Cortex of kidney (tissue), 1 donor: ENCODE measurements at places on chromosomes 4 and X.

DNA sequence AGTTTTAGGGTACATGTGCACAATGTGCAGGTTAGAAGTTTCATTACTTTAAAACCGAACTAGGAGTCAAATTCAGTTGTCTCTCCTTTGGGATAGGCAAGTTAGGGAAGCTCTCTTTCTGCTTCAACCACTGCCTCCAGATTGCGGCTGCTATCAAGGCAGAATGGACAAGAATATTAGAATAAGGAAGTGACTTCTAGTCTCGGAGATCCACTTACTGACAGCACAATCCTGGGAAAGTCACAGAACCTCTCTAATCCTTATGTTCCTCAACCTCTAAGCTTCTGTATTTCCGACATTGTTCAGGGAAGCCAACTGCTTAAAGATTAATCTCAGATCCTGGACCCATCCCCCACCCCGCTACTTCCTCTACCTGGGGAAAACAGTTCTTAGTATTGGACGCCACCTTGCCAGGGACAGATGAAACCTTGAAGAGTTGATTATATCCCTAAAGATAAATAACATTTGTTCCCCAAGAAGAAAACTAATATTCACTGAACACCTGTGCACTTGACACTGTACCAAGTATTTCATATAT is 2.1 kb downstream of the NUP62CL start:
- no peak for DNase-seq

GRCh38 chr4:111115881-111116280 is 493.0 kb upstream of the PITX2 start:
- DNase-seq = no peak

GRCh38 chr4:19786616-19787015 is 465.1 kb upstream of the SLIT2 start:
- DNase-seq = no peak

DNA sequence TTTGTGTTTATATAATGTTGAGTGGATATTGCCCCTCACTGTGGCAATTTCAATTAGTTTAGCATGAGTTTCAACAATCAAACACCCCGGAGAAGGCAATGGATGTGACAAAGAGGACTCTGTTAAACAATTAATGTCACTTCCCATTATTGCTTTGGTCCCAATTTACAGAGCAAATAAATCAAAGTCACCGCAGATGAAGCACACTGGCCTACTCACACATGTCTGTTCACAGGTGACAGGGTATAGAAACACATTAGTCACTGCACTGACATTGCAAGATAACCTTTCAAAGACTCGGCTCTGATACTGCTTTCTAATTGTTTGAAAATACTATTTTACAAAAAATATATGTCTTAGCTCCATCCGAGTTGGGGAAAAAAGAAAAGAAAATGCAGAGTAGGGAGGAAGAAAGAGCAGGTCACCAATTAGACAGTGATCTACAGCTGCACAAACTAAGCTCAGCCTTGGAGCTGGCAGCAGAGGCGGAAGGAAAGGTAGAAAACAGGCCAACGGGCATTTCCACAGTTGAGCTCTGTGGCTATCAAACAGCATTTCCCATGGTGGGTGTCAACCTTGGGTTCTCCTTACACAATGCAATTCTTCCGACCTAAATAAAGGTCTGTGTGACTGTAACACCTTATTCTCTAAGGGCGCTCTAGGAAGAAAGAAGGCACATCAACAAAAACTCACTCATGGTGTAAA is 53.9 kb downstream of the PPARGC1A start:
- DNase-seq = no peak

DNA sequence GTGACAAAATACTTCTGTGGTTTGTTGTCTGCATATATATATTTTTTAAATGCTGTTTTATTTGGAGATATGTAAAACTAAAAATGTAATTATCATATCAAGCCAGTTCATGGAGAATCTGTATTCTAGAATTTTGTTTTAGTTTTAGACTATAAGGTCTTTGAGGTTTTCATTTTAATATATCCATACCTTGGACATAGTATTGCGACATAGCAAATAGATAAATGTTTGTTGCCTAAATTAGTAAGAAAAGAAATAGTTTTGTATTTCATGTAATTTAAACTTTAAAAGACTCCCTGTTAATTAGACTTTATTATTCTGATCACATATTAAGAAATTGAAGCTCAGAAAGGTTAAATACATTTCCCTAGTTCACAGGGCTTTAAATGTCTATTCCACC is 472.9 kb downstream of the GBA3 start:
- no peak for DNase-seq

DNA sequence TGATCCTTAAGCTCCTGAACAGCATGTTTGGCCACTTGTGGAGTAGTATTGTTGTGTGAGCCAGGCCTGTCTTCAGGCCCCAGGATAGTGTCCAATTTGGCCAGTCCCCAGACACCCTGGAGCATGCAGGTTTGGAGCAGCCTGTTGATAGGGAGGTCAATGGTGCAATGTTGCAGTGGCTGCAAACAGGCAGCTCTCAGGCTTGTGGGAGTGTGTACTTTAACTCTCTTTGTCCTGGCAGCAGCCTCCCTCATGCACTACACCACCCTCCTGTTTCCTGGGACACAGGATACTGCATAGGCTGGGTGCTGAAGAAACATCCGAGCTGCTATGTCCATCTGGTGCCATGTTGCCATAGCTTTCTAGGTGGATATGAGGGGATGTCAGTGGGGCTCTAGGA is 24.0 kb downstream of the TECRL start:
- DNase-seq = no peak

- DNase-seq = no peak
Measured at GRCh38 chr4:176981551-176981950, 188.8 kb upstream of the VEGFC start.

GRCh38 chrX:56554870-56555269 is 8.6 kb upstream of the UBQLN2 start:
- DNase-seq = no peak

- DNase-seq = no peak
Measured at GRCh38 chr4:5409237-5409636, 299.1 kb downstream of the EVC2 start.

DNA sequence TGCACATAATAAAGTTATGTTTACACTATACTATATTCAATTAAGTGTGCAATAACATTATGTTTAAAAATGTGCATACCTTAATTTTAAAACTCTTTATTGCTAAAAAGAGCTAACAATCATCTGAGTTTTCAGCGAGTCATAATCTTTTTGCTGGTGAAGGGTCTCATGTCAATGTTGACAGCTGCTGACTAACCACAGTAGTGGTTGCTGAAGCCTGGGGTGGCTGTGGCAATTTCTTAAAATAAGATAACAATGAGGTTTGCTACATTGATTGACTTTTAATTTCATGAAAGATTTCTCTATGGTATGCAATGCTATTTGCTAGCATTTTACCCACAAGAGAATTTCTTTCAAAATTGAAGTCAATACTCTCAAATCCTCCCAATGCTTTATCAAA is 58.6 kb downstream of the C4orf46 start:
- no peak for DNase-seq

GRCh38 chrX:50002067-50002714 is 79.8 kb downstream of the CLCN5 start:
- no peak for DNase-seq

DNA sequence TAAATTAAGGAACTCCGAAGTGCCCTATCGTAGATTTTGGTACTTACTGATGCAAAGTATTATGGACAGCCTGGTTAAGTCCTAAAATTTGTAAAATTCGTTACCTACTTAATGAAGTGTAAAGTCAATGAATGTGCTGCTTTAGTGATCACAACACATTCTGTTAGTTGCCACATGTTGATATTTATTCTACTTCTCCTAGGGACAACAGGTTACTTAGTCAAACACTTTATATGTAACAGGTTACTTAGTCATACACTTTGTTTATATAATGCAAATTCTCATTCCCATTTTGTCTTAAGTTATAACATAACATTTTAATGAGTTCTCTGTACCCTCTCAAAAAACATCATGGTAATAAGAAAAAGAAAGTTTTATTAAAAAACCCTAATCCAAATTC is 643.0 kb upstream of the FTHL17 start:
- DNase-seq = no peak

- DNase-seq = no peak
Measured at GRCh38 chr4:26860922-26861433, 337 bp downstream of the STIM2 start.

GRCh38 chr4:24887881-24888430 is 24.9 kb downstream of the CCDC149 start:
- no peak for DNase-seq

DNA sequence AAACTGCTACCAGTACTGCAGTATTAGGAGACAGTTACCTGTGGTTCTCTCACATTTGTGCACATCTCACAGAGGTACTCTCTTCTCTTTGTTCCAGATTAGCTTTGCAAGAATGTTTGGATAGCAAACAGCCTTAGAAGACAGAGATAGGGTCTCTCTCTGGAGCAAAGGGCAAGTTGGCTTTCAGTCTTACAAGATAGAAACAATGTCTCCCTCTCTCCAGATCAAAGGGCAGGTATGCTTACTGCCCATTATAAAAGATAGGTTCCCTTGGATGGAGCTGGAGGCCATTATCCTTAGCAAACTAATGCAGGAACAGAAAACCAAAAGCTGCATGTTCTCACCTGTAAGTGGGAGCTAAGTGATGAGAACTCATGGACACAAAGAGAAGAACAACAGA is 50.2 kb upstream of the KIT start:
- DNase-seq = no peak

GRCh38 chrX:140391313-140391712 is 113.6 kb downstream of the SOX3 start:
- no peak for DNase-seq

DNA sequence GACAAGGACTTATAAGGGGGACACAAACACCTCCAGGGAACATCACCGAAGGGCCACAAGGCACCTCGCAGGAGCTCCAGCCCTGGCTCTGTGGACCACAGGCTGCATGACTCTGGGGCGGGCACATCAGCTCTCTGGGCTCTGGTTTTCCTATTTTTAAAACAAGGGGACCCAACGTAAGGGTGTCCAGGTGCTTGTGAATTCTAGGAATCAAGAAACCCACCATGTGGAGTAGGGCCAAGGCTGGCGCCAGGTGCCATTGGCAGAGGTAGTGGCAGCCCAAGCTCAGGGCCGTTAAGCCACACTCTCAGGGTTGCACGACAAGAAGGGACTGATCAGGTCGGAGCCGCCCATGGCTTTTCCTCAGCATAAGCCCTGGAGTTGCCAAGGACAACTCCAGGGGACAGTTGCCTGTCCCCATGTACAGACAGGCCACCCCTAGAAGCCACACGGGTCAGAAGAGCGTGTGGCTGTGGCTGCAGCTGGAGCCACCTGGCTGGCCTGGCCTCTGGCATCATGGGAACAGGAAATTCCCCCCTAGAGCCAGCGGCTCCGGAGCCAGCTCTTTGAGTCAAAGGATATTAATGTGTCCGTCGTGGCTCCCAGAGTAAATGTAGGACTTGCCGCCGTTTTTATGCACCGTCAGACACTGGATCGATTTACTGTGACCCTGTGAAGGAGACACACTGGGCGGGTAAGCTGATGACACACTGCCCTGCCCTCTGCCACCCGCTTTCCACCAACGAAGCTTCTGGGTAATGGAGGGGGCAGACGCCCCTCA is 32.5 kb downstream of the WDR1 start:
- no peak for DNase-seq

GRCh38 chrX:155745792-155746191 is 133.0 kb upstream of the TMLHE start:
- no peak for DNase-seq

DNA sequence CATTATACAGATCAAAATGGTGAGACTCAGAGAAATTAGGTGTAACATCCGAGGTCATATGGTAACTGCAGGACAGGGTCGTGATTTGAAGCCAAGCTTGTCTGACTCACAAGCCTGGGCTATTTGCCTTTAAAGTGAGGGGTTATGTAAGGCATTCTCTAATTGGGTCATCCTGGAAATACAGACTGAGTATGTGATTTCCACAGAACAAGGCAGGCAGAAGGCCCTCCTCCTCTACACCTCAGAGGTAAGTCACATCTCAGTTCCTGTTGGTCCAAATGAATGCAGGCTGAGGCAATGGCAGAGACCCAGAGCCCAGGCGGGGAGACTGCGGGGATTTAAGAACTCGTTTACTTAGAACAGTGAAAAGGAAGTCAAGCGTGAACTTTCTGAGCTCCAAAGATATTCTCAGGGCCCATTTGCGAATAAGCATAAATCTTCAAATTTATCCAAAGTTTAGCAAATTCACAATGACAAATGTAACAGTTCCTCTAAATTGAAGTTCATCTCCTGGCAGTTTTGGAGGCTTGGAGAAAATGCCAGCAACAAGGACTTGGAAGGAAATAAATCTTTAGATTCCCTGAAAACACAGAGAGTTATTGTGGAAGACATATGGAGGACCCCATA is 153.3 kb downstream of the LDB2 start:
- DNase-seq = no peak

GRCh38 chrX:103845165-103845653 is 13.2 kb upstream of the RAB9B start:
- no peak for DNase-seq

GRCh38 chr4:26873391-26874026 is 12.9 kb downstream of the STIM2 start:
- DNase-seq = no peak

- DNase-seq = no peak
Measured at GRCh38 chr4:150096625-150097024, 18.4 kb downstream of the DCLK2 start.

GRCh38 chrX:74292808-74293123 is 11.2 kb upstream of the ZCCHC13 start:
- no peak for DNase-seq

DNA sequence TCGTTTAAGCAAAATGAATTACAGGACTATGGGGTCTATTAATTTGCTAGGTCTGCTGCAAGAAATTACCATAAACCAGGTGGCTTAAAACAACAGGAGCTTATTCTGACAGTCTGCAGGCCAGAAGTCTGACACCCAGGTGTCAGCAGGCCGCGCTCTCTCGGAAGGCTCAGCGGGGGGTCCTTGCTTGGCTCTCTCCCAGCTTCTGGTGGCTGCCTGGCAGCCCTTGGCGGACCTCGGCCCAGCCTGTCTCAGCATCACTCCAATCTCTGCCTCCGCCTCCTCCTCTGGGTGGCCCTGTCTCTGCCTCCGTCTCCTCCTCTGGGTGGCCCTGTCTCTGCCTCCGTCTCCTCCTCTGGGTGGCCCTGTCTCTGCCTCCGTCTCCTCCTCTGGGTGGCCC is 580.5 kb upstream of the FAT1 start:
- no peak for DNase-seq

DNA sequence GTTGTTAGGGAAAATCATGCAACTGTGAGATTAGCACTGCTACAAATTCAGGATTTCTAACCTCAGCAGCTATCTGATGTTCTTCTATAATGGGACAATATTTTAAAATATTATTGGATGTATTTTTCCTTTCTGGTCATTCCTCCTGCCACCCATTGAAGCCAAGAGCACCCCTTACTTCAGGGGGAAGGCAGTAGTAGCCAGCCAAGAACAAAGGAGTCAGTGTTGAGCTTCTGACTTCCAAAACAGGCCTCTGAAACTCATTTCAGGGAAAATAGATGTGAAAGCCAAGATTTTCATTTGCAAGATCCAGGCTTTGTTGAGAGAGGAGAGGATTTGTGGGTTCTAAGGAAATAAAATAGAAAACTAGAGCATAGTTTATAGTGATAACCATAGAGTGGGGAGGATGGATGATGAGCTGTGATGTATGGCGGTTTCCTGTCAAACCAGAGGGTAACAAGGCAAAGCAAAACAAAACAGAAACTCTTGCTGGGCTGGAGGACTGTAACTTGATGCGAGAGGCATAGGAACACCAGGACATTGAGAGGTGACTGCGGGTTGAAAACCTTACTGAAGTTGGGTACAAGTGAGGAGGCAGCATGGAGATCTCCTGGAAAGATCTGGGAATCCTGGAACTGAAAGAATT is 173.7 kb upstream of the LEF1 start:
- DNase-seq = no peak

- DNase-seq = no peak
Measured at GRCh38 chr4:181581983-181582382, 661.2 kb upstream of the TENM3 start.
